ENCODE measurements at places on chromosomes 1 and 21. TPM values are rescaled to one million over a fixed set of nuclear protein-coding genes. Genes with fewer than 3 reads are reported as not detected.
A peak's percentile ranks its signal among the peaks of the same experiment; 100 is the strongest.

GJA4 gene
- not detected for total RNA-seq

FAM177B gene
- total RNA-seq: not detected

OR2T33 gene
- not detected for total RNA-seq

MIXL1 gene
- 3.4 TPM for total RNA-seq

ICOSLG gene
- 3.8 TPM for total RNA-seq

- peaks cover 5% of the 10 kb centered on the region for H3K4me1 ChIP-seq
- H3K4me3 ChIP-seq: no peak overlapping the region
- no peaks in the 10 kb centered on the region for H3K36me3 ChIP-seq
- H3K27me3 ChIP-seq: peaks cover 38% of the 10 kb centered on the region
These were observed 109.6 kb upstream of the ZNF678 start for GRCh38 chr1:227453631-227454355.

DNA sequence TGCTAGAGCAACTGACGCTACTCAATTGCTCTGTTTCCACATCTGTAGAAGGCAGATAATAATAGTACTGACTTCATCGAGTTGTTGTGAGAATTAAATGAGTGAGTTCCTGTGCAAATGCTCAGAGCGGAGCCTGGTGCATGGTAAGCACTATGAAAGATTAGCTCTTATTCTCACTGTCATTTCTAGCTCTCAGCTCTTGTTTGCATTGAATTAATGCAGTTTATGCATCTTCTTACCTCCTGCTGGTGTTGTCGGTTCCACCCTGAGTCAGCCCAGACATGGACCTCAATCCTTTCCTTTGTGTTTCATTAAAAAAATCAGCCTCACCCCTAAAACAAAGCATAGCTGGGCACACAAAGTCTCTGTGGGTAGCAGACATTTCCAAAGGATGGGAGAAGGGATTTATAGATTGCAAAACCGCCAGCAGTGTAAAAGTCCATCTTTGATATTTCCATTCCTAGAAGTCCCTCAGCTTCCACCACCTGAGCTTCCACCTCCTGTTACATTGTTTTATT, 254.4 kb upstream of the CSF3R start:
- no peaks in the 10 kb centered on the region for H3K4me1 ChIP-seq
- no peak overlapping the region for H3K4me3 ChIP-seq
- H3K36me3 ChIP-seq: no peaks in the 10 kb centered on the region
- no peak overlapping the region for H3K27ac ChIP-seq
- no peak for DNase-seq

DNA sequence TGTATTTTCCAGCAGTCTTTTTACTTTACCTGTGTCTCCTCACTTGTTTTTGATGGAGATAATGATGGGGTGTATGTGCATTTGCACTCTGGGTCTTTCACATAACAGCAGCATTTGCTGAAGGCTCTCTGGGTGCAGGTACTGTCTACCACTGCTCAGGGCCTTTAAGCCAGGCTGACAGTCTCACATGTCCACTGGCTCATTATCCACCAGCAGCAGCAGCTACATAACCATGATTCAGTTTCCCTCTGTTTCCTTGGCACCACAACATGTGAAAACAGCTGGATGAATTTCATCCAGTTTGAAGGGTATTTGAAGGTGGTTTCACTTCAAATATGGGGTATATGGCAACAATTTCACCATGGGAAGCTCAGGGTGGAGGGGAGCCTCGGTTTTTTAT, 41.2 kb upstream of the ROR1 start:
- peaks cover 18% of the 10 kb centered on the region for H3K4me1 ChIP-seq
- no peak overlapping the region for H3K27ac ChIP-seq
- H3K4me3 ChIP-seq: no peak overlapping the region
- peaks cover 16% of the 10 kb centered on the region for H3K36me3 ChIP-seq
- no peaks in the 10 kb centered on the region for H3K27me3 ChIP-seq

GRCh38 chr1:170800265-170800664, 135.1 kb upstream of the MROH9 start:
- no peak overlapping the region for H3K27ac ChIP-seq
- no peaks in the 10 kb centered on the region for H3K36me3 ChIP-seq
- no peak for DNase-seq
- H3K4me1 ChIP-seq: no peaks in the 10 kb centered on the region

DNA sequence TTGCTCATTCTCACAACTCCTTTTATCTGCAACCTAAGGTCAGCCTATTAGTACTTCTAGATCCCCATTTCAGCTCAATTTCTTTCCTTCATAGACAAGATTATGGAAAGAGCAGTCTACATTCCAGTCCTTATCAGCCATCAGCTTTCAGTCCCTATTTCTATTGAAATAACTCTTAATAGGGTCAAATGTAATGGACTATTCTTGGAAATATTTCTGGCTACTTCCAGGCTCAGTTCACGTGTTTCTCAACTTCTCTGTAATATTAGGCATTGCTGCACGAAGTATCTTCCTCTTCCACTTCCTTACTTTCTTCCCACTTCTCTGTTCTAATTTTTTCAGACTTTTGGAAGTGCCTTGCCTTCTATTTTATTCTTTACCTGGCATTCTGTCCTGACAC, 232.9 kb upstream of the USP25 start:
- no peaks in the 10 kb centered on the region for H3K27me3 ChIP-seq
- no peaks in the 10 kb centered on the region for H3K36me3 ChIP-seq
- no peak overlapping the region for H3K4me3 ChIP-seq
- DNase-seq: no peak

GRCh38 chr1:236491469-236492136, 32.2 kb upstream of the LGALS8 start:
- DNase-seq: no peak
- H3K36me3 ChIP-seq: no peaks in the 10 kb centered on the region
- H3K4me1 ChIP-seq: peaks cover 52% of the 10 kb centered on the region
- H3K27ac ChIP-seq: peak overlapping the region; percentile 89

- no peak overlapping the region for H3K27ac ChIP-seq
- no peak for DNase-seq
These were observed 132.6 kb upstream of the ETV3 start for GRCh38 chr1:157270705-157271274.

- DNase-seq: no peak
- H3K4me1 ChIP-seq: peaks cover 21% of the 10 kb centered on the region
- no peak overlapping the region for H3K27ac ChIP-seq
- H3K4me3 ChIP-seq: no peak overlapping the region
These were observed 72.8 kb downstream of the CD2 start for GRCh38 chr1:116826818-116827606.

DNA sequence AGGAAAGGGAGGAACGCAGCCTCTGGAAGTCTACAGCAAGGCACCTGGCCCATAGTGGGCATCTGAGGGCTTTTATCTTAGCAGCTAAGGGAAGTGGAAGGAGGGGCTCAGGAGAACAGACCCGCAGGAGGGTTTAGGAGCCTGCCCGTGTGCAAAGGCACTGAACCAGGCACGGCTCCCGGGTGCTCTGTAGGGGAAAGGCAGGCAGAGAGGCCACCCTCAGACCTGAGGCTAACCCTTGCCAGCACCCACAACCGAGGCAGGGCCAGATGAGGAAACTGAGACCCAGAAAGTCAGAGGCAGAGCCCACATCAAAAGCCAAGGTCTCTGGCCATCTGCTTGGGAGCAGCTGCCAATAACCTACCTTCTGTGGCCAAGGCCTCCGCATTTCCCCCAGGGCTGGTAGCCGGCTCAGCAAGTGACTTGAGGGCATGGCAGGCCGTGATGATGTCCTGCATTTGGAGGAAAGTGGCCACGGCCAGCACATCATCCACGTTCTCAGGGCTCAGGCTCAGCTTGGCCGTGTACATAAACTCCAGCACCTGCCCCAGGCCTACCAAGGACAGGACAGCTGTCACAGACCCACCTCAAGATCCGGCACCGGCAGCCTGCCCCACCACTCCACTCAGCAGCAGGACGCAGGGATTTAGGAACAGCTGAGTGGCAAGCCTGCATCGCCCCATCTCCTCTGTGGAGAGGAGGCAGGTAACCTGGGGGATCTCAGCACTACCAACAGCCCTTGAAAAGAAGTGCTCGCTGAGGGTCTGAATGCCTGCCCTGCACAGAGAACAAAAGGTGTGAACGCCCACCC, 29.1 kb downstream of the ZBTB17 start:
- H3K4me3 ChIP-seq: no peak overlapping the region
- H3K36me3 ChIP-seq: peaks cover 19% of the 10 kb centered on the region

DNA sequence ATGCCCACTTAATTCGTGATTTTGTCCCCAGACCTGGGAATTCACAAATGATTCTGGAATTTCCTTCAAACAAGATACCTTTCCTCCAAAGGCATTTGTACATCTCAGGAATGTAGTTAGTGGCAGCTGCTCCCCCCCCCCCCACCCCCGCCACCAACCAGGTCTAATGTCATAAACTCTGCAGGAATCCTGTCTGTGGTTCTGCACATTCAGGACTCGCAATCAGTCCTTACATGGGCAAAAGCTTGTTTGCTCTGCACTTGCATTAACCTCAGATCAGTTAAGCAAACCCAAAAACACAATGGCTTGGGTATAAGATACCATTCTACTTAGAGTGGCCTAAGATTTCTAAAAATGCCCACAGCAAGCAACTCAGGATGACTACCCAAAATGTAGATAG, 143.8 kb downstream of the TGFB2 start:
- H3K36me3 ChIP-seq: no peaks in the 10 kb centered on the region
- no peak overlapping the region for H3K4me3 ChIP-seq
- DNase-seq: no peak

GRCh38 chr1:93961443-93961842, 52.2 kb upstream of the GCLM start:
- no peak for DNase-seq
- no peaks in the 10 kb centered on the region for H3K36me3 ChIP-seq
- no peaks in the 10 kb centered on the region for H3K27me3 ChIP-seq
- H3K27ac ChIP-seq: peak overlapping the region; percentile 89

DNA sequence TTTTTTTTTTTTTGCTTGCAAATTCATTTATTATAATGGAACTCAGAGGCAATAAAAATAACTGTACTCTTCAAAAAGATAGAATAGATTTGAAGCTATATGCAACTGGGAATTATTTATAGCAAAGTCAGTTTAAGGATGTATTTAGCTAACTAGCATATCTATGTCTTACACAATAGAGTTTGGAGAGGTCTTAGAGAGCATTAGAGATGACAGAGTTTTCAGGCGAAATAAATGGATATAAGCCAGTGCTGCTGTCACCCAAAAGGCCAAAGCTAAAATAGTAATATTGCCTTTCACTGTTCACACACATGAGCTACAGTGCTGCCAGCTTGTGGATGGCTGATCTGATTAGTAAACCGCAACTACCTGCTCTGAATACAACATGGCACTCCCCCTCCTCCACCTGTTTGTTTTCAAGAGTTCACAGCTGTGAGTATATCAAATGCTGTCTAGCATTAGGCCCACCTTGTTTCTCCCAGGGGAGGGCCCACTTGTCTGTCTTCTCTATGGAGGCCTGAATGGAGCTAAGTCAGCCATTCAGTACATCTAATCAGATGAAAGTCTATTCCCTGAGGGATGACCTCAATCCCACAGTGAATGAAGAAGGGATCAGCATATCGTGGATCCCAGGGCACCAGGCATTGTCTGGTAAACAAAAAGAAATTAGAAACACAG, 25.2 kb upstream of the SSX2IP start:
- H3K27me3 ChIP-seq: no peaks in the 10 kb centered on the region
- no peak for DNase-seq
- H3K4me1 ChIP-seq: peaks cover 22% of the 10 kb centered on the region
- no peaks in the 10 kb centered on the region for H3K36me3 ChIP-seq
